ENCODE measurements at places on chromosomes 13 and 19.

GRCh38 chr19:56538254-56538760, 441 bp upstream of the ZFP28 start:
- DNase-seq, result peak; percentile 91

DNA sequence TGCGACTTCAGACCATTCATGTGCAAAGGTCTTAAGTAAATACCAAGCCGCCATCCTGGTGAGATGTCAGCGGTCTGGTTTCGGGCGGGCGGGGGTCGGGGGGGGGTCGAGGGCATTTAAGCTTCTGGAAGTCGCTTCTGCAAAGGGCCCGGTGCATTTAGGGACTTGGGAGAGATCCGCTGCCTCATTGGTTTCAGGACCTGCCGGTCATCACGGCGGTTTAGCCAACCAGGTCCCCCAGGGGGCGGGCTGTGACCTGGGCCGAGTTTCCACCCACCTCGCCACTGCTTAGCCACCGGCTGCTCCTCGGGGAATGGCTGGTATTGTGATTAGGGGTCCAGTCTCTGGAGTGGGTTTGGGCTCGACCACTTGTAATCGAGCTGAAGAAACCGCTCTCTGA, 7.8 kb downstream of the ANKLE1 start:
- DNase-seq, result no peak

- no peak for DNase-seq
Observed at GRCh38 chr19:1523412-1524286, at the start of gene PLK5. Gene PLK5 (plus strand): TSS chr19:1524077. CDS start chr19:1526997, 2,920 bp downstream.

GRCh38 chr19:3140667-3141038, 4.8 kb downstream of the GNA15 start:
- DNase-seq, result no peak

GRCh38 chr19:42252365-42253244, 2.3 kb downstream of the ERF start:
- peak; percentile 63 for DNase-seq

DNA sequence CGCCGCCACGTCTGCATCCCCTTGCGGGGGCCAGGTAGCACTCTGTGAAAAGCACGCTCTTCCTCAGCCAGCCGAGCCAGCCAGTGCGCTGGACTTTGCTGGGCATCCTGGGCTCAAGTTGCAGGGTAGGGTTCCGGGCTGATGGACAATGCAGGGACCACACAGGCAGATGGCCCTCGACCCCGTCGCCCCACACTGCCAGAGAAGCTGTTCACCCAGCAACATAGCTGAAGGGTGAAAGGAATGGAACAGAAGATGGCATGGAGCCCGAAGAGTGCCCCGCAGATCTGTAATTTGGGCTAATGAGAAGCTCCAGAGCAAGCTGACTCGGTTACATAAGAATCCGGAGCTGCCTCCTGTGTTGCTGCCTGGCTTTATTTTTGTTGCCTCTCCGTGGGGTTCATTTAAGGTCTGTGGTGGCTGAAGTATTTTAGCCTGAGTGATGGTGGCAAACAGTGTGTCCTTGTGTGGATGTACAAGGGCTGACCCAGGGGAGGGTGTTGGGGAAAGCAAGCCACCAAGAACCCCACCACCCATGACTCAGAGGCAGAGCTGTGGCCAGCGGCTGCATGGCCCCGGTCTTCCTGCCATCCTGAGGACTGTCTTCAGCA, 105.8 kb downstream of the SOX1 start:
- DNase-seq, result no peak

GRCh38 chr13:109998684-109999533, 212.5 kb upstream of the IRS2 start:
- DNase-seq, result no peak

DNA sequence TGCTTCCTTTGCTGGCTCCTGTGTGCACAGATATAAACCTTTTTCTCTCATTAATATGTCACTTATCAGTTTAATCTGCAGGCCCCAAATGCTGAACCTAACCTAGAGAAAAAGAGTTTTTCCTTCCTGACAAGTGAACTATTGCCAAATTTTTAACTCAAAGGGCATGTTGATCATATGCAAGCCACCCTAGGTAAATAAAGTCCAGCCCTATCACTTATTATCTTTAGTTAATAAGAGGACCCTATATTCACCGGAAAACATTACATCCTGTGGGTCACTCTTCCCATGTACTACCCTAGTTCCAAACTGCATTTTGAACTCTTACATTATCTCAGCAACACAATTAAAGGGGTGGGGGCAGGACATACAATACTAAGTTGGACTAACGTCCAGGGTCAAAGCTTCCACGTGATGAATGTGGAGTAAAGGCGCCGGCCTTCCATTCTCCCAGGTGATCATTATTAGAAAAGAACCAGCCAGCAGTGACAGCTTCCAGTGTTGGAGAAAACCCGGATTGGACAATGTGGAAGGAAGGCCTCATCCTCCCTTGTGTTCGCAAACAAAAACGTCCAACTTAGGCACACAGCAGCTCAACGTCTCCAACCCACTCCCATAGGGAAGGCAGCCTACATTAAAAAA, 86.6 kb downstream of the STK24 start:
- no peak for DNase-seq

- DNase-seq, result peak; percentile 46
Observed at GRCh38 chr13:40192452-40192851, 474.0 kb downstream of the FOXO1 start.

GRCh38 chr13:23321535-23322241, 111.8 kb downstream of the SACS start:
- DNase-seq, result peak; percentile 72

DNA sequence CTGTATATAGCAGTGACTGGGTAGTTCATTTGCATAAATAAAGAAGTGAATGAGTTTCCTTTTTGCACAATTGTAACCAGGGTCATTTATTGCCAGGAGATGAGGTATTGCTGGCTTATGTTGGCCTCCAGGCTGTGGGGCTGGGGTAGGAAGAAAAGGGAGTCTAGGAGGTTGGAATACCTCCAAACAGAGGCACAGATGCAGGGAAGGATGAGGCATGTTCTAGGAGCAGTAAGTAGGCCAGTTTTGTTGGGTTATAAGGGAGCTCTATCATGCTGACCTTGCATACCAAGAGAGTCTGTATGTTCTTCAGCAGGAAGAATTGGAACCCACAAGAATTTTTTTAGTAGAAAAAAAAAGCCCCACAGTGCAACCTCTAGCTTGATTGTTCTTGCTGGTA, 17.2 kb upstream of the CYSLTR2 start:
- DNase-seq, result no peak

GRCh38 chr13:30616927-30617314, 799 bp upstream of the USPL1 start:
- peak; percentile 91 for DNase-seq

- no peak for DNase-seq
Observed at GRCh38 chr19:38616265-38616664, 1.5 kb downstream of the MAP4K1 start.

- no peak for DNase-seq
Observed at GRCh38 chr13:83333614-83334388, 548.5 kb downstream of the SLITRK1 start.

- no peak for DNase-seq
Observed at GRCh38 chr13:29436721-29437280, 158.7 kb downstream of the SLC7A1 start.

DNA sequence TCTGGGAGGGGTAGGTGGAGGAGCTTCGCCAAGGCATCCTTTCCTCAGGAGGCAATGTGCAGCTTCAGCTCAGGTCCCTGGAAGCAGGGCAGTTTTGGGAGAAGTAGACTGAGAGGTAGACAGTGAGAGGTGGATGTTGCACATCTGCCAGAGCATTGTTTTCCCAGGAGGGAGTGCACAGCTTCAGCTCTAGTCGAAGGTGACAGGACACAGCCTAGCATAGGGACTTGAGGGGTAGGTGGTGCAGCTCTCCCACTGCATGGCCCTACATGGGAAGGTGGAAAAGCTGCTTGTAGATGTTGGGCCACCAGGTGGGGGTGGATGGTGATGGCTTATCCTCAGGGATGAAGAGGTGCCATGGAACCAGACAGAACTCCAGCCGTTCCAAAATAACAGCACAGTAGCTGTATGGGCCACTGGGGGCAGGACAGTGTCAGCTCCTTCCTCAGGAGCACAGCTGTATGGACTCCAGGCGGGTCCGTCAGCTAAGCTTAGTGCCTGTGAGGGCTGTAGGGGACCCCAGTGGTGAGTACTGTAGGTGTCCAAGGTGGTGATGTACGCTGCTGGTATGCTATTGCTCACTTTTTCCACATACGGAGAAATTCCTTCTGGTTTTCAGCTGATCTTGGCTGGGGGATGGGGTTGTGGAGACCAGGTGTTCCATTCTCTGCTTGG, 17.4 kb upstream of the ZNF543 start:
- no peak for DNase-seq

GRCh38 chr13:74886502-74886901, 595.5 kb downstream of the TBC1D4 start:
- DNase-seq, result no peak

GRCh38 chr13:89052699-89053098, 1381.5 kb downstream of the SLITRK5 start:
- DNase-seq, result no peak

DNA sequence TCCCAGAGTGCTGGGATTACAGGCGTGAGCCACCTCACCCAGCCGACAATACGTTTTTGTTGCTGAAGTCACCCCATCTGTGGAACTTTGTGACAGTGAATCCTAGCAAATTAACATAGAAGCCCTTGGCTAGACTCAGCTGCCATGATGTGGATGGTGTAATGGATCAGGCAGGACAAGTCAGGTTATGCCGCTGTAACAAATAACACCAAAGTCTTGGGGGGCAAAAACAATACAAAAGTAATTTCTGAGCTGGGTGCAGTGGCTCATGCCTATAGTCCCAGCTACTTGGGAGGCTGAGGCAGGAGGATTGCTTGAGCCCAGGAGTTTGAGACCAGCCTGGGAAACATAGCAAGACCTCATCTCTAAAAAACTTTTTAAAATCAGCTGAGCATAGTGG, 29.3 kb downstream of the PNPLA6 start:
- DNase-seq, result no peak

DNA sequence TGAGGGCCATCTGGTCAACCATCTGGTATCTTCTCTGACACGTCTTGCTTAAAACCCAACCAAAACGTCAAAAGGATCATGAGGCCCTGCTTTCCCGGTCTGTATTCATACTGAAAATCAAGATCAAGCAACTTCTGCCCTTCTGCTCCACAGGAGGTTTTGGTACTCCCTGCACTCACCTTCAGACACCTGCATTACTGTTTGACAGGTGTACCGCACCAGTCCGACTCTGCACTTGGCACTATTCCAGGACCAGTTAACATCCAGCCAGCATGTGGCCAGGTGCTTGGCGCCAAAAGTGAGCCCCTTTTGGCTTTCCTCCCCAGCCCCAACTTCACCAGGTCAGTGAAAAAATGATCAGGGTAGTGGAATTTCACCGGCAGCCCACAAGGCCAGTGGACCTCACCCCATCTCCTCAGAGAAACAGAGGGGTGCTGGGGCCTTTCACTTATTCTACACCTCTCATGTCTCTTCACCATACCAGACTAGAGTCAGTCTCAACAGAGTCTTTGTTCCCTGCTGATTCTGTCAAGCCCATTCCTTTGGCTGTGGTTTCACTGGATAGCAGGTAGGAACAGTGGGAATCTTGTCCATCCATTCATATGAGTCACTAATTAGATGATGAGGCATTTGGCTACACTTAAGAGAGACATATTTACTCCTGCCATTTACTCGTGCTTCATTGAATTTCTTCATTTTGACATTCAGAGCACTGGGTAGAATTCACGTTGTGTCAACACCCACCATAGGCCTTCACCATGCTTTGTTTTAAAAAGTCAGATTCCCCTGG, 85.3 kb downstream of the ZNF726 start:
- no peak for DNase-seq

- no peak for DNase-seq
Observed at GRCh38 chr13:29524176-29524575, 71.3 kb downstream of the SLC7A1 start.

- DNase-seq, result no peak
Observed at GRCh38 chr19:47886010-47886559, at the start of gene SULT2A1. Gene SULT2A1 (minus strand): TSS chr19:47886315. CDS start chr19:47886257, 58 bp downstream.

DNA sequence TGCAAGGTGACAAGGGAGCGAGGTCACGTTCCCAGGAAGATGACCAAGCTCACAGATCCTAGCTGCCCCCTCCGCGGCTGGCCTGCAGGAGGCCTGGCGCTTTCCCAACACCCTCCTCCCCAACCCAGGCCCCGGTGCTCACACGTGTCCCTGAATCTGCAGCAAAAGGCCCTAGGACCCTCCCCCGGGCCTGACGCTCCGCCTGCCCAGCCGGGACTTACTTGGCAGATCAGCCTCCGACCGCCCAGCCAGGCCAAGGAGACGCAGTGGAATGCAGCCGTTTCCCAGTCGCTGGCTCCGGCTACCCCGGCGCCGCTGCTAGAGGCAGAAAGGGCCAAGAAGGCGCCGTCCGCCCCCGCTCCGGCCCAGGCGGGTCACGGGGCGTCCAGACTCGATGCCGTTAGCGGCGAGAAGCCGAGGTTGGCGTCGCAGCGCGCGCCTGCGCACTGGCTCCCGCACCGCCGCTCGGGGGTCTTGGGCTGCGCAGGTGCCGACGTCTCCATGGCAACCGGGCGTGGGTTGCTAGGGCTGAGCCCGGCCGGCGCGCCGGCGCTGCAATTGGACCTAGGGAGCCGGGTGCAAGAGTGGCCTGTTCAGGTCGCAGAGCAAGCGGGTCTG, at the start of gene PNMA8A:
PNMA8A (minus strand) TSS at position 448 of the 618 bp plus-strand sequence. CDS start 528 bp downstream, outside the sequence.
- peak; percentile 89 for DNase-seq

- peak; percentile 78 for DNase-seq
Observed at GRCh38 chr19:48674921-48675824, 2.4 kb upstream of the NTN5 start.

Measured in hindlimb muscle (tissue), 1 donor.